Activated CD8-positive, alpha-beta memory T cell treated with anti-CD3 and anti-CD28 coated beads for 48 hours (primary cell): ENCODE measurements at places on chromosomes 4 and X.

GRCh38 chr4:86778175-86778574 is 71.0 kb downstream of the SLC10A6 start:
- no peak for DNase-seq

- DNase-seq = no peak
Observed at GRCh38 chr4:164203476-164203875, 550.5 kb upstream of the SMIM31 start.

DNA sequence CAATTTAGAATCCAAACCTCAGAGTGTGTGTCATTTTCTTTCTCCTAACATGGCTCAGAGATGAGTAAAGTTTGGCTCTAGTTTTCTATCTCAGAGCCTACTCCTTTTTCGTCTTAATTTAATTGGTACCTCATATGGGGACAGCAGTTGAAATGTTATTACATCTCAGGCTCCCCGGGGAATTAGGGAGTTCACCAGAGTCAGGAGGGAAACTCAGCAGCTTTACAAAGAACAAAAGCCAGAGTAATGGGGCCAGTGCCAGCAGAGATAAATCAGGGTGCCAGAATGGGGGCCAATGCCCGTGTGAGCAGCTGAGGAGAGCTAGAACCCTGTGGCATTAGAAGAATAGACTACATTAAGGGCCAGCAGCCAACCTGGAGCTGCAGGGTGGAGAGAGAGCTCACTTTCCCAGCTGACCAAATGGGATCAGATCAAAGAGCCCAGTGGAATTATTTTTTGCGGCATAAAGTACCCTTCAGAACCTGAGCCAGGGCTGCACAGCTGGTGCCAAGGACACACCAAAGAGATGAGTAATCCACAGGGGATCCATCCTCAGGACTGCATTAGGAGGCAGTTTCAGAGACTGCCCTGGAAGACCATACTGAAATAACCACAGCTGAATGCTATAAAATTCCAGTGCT is 207.1 kb upstream of the DKK2 start:
- no peak for DNase-seq

GRCh38 chr4:110641218-110641617 is 18.3 kb upstream of the PITX2 start:
- DNase-seq = no peak

- DNase-seq = no peak
Observed at GRCh38 chr4:153179100-153179499, 25.1 kb upstream of the TRIM2 start.

GRCh38 chr4:72591547-72592454 is 22.8 kb upstream of the ADAMTS3 start:
- no peak for DNase-seq

DNA sequence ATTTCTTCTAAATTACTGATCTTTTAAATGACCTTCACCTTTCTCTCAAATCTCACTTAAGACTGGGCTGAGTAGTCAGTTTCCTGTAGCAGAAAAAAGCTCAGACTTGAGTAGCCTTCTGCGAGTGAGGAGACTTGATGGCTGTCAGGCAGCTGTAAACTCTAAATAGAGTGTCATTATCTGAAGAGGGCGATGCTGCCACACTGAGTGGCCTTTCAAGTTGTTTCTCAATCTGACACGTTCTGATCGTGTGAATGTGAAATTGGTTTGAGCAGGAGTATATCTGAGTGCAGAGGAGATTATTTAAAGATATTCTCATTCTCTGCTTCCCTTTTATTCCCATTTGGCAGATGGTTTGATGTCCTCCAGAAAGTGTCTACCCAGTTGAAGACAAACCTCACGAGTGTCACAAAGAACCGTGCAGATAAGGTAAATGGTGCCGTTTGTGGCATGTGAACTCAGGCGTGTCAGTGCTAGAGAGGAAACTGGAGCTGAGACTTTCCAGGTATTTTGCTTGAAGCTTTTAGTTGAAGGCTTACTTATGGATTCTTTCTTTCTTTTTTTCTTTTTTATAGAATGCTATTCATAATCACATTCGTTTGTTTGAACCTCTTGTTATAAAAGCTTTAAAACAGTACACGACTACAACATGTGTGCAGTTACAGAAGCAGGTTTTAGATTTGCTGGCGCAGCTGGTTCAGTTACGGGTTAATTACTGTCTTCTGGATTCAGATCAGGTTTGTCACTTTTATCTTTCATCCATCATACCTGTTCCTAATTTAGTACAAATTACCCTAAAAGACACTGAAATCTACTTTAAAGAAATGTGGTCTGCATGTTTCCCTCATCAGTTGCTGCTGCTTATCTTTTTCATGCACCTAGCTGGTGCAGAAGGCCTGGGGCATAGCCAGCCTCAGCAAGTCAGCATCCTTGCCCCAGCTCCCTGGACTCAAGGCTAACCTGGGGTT is 74.3 kb upstream of the MSANTD1 start:
- DNase-seq = no peak

DNA sequence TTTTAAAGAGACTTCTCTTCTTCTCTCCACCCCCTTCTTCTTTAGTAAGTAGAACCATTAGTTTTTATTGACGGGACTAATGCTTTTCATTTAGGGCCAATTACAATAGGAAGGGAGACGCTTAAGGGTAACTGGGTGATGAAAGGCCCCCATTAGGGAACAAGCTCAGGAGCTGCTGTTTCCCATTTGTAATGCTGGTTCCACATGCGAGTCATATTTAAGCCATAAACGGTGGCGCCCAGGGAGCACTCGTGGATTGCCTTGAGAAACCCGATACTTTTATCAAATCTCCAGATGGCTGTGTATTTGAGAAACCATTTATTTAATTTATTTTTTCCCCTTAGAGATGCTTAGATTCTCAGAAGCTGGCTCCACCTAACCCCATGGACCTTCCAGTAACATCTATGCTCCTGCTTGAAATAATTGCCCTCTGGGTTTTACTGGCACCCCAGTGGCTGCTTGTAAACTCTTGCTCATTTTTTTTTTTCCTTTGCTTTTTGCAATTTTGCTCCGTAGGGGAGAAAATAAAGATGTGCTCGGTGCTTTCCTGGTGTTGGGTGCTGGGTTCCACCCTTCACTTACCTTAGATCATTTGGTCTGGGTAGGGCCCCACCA is 124.2 kb upstream of the MSX1 start:
- DNase-seq = no peak

DNA sequence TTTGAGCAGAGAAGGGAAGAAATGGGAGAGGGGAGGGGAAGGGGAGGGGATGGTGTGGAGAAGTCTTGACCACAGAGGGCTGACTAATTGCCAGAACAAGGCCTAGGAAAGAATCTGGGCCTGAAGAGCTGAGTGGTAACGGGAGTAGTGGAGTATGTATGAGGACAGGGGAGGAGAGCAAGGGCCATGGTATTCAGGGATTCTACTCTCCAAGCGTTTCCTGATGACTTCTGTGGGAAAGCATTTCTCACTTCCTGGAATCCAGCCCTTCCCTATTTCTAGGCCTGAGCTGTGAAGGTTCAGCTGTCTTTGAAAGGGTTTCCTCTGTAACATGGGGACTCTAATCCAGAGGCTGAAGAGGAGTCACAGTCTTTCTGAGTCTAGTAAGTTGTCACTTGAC is 19.7 kb upstream of the SOX3 start:
- no peak for DNase-seq

DNA sequence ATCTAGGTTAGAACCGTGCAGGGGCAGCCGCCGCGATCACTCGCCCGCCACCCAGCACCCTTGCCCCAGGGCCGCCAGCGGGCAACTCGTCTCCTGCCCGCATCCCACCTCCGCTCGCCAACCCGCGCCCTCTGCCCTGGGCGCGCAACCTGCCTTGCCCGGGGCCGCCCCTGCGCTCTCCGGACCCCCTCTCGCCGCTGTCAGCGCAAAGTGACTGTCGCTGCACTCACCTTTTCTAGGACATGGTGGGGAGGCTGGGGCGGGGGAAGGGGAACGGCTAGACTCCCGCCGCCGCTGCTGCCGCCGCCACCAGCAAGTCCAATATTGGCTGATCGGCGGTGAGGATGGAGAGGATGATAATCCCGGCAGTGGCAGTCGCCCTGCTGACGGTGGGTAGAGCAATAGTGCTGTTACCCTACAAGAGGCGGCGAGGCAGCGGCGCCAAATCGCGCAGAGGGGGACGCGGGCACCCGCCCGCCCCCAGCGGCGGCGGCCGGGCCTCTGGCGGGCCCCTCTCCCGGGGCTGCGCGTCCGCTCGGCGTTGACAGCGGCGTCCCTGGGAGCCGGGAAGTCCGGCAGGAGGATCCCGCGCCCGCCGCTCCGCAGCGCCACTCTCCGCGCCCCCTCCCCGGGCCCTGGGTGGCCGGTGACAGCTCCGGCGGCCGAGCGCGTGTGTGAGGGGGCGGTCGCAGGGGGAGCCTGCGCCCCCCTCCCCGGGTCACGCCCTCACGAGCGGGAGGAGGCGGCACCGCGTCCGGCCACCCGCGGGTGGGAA is 2.3 kb upstream of the NR3C2 start:
- DNase-seq = peak; percentile 17

DNA sequence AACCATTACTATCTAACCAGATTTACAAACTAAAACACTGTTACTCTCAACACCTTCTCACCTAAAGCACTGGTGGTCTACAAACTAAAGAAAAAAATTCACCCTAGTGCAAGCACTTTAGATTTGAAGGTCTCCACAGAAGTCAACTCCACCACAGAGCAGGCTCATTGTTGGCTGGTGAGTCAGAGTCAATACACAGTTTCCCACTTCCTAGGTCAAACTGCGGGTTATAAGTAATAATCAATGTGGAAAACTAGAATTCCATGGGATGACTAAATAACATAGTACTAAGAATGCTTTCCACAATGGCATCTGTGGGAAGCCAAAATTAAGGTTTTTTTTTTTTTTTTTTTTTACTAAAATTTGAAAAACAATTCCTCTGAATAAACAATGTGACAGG is 191.8 kb downstream of the PDGFC start:
- DNase-seq = no peak

- no peak for DNase-seq
Observed at GRCh38 chrX:16141422-16142245, 18.3 kb downstream of the GRPR start.

- peak; percentile 51 for DNase-seq
Observed at GRCh38 chrX:1537031-1537715, at the start of gene P2RY8. TSS of gene P2RY8 (minus strand) at chrX:1537185. CDS start at chrX:1466558, 70,627 bp downstream.

GRCh38 chr4:179182741-179183140 is 1740.5 kb upstream of the AGA start:
- DNase-seq = no peak

DNA sequence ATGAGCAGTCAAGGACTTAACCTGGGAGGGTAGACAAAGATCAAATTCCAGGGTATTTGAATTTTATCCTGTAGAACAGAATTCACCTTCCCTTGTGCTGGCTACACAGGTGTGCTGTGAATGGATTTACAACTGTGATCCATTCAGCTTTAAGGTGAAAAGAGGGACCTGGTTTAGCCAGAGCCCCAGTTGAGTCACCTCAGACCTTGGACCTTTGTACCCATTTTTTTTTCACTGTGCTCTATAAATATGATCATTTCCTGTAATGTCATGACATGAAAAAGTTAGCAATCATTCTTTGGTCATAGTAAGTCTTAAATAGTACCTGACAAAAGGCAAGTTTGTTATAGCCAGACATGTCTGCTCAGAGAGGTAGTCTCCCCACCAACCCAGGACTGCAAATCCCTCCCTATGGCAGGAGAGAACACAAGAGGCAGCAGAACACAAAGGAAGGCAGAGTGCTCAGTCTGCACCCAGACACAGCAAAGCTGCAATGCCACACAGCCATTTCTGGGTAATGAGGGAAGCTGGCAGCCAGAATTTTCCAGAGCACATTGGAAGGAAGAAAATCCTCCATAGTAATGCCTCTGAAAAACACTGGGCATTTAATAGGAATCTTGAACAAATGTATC is 77.9 kb downstream of the CXXC4 start:
- no peak for DNase-seq

DNA sequence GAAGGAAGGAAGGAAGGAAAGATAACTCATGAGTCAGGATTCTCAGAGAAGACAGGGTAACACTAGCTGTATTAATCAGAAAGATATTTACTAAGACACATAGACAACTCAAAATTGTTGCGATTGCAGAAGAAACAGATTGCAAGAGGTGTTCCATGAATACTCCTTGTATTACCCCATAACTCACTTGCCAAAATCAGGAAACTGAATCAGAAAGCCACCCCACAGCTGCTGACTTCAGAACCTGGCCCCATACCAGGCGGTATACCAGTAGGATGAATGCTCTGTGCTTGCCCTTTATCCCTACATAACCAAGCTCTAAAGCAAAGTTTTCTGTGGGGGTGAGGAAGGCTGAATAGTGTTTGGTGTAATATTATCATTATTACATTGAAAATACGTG is 468.5 kb downstream of the IQCM start:
- DNase-seq = no peak

DNA sequence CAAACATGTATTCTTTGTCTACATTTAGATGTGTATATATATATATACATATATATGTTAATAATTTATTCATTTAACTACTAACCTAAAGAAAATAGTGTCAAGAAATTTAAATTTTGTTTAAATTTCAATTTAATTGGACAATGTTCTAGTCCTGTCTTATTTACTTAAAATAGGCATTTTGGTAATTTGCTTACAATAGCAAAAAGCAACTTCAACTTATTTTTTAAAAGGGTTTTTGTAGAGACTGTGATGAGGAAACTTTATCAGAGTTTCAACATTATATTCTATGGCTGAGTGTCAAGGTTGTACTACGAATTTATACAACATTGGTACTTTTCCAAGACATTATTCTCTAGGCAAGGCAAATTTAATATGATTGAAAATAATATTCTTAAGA is 212.0 kb upstream of the ARSJ start:
- no peak for DNase-seq

GRCh38 chr4:150540959-150541360 is 41.0 kb upstream of the MAB21L2 start:
- no peak for DNase-seq

- DNase-seq = no peak
Observed at GRCh38 chr4:53704329-53704728, 113.0 kb upstream of the LNX1 start.

DNA sequence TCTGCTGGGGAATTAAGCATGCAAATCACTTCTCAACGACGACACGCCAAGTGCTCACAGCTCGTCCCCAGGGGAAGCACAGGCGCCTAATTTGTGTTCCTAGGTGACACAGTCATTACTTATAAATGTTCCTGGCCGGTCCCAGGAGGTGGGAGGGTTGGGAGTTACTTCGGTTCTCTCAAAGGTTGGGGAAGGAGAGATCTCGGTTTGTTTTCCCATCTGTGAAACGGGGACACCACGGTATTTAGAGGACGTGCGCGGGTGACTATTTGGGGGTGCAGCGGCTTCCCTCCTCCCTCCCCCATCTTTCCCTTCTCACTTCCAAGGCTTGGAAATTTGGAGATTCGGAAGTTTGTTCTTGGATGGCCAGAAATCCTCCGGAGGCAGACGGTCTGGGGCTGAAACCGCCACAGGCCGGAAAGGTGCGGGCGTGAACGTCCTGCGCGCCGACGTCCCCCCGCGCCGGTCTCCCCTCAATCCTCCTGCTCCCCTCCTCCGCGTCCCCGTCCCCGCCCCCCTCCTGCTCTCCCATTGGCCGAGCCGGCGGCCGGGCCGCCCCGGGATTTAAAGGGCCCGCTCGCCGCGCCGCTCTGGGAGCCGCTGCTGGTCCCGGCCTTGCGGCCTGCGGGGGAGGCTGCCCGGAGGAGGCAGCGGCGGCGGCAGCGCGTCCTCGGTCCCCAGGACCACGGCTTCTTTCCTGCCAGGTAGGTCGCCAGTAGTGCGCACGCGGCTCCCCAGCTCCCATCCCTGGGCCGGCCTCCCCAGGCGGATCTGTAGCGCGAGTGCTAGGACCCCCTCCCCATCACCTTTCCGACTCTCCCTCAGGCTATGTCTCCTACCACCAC is at the start of gene PORCN:
PORCN (plus strand) TSS at position 593 of the 845 bp plus-strand sequence. CDS start 829 bp downstream, outside the sequence.
- DNase-seq = peak; percentile 40

- no peak for DNase-seq
Observed at GRCh38 chr4:118916691-118917289, 28.1 kb downstream of the SYNPO2 start.
